ENCODE measurements at places on chromosomes 7 and 10.
A peak's percentile ranks its signal among the peaks of the same experiment; 100 is the strongest.

DNA sequence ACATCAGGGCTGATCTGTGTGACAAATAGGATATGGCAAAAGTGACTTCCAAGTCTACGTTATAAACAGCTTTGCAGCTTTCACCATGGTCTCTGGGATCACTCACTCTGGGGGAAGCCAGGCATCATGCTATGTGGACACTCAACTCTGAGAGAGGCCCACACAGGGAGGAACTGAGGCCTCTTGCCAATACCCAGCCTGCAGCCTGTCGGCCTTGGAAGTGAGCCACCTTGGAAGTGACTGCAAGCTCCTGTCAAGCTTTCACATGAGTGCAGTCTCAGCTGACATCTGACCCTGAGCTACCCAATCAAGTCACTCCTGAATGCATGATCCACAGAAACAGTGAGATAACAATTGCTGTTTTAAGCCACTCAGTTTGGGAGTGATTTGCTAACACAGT, 56.5 kb downstream of the MMRN2 start:
- DNase-seq: no peak

DNA sequence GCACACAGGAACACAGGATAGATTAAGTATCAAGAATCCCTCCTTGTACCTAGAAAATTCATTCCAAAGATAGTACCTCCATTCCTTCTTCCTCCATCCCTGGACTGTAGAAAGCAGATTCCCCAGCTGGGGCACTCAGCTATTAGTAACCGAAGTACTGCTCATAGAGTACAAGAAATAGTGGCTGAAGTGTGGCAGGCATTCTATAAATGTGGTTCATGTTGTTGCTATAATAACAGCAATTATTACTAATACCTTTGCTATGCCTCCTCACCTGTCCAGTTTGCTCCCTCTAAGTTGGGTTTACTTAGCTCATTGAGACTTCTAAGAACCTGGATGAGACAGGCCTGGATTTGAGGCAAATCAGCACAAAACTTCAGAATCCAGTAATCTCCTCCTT, 453.2 kb downstream of the GRM8 start:
- DNase-seq: no peak

DNA sequence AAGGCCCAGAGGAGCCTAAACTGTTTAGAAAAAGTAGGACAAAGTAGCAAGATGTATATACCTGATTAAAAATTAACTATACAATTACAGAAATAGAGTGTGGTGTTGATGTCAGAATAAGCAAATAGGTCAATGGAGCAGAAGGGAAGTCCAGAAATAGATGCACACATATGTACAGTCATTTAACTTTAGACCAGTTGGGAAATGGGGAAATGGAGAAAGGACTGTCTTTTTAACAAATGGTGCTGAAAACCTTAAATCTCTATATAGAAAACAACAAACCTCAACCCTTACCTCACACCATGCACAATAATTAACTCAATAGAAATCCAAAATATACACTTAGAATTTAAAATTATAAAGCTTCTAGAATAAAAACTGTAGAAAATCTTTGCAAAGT, 72.2 kb downstream of the CH25H start:
- no peak for DNase-seq

DNA sequence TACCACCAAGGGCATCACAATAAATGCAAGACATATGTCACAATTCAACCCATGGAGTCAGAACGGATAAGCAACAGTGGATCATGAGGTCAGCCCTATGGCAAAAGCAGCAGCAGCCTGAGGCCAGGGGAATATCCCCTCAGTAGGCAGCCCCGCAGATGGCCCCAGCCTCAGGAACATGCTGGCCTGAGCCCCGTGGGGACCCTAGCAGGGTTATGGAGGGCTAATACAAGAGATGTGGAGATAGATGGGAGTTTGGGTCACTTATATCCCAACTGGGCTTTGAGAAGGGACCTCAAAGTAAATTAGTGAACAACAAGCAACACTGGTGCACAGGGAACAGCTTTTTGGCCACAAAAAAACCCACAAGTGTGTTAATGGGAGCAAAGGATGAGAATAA, 9.1 kb downstream of the TMEM72 start:
- no peak for DNase-seq

DNA sequence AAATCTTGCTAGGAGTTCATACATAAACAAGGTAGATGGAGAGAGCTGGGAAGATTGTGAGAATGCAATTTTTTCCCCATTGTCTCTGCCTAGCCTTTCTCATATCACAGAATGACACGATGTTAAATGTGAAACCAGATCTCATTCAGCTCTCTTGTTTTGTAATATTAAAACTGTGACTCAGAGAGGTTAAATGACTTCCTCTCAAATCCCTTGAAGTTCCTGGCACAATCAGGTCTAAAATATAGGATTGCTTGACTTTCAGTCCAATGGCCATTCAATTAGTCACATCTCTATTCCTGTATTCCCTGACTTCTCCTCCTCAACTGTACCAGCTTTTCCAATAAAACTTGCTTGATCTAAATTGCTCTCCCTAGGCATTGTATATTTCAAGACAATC, 3.1 kb downstream of the ANKRD22 start:
- DNase-seq: no peak

DNA sequence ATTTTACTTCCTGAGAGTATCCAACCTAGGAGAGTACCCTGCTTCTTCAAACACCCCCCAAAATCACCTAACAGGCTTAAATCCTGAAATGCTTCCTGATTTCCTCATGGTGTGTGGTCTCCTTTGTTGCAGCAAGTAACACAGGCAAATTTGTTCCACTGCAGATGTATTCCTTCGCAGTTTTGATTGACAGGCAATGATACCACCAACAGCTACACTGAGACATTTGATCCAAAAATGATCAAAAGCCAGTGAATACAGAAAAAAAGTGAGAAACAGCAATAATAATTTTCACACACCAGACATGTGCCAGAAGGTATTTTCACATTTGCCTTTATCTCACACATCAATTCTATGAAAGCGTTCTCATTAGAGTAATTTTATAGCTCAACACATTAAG, 95.9 kb downstream of the HERPUD2 start:
- no peak for DNase-seq

GRCh38 chr7:69961436-69961835, 363.2 kb downstream of the AUTS2 start:
- DNase-seq: no peak

DNA sequence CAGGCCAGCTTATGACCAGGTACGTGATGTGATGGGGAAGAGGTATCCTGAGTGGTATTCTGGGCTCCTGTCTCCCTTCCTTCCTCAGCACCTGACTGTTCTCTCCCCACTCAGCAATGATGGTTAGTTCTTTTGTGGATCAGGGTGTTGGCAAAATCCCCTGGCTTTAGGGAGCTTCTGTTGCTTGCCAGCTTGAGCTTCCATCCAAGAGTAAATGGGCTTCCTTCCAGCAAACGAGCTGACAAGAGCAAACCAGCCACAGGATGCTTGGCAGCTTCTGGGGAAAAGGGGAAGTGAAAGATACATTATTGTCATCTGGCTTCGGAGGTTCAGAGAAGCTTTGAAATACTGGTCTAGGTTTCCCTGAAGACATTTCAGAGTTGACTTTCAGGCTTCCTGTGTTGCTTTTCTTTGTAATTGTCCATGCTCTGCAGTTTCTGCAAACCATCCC, 5.2 kb downstream of the DUSP5 start:
- no peak for DNase-seq

GRCh38 chr7:23546897-23547572, 15.3 kb upstream of the TRA2A start:
- DNase-seq: peak; percentile 40

DNA sequence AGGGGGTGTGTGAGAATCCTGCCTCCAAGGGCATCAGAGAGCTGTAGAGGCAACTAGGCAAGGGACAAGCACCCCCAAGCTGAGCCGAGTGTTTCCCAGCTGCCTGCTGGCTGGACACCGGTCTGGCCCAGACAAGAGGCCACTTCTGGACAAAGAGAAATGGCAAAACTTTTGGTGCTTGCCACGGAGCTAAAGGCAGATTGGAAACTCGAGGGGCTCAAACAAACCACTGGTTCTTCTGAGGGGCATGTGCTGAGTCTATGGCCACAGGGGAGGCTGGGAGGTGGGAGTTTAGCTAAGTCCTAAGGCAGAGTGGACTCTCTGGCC, 66.5 kb upstream of the INPP5A start:
- no peak for DNase-seq

DNA sequence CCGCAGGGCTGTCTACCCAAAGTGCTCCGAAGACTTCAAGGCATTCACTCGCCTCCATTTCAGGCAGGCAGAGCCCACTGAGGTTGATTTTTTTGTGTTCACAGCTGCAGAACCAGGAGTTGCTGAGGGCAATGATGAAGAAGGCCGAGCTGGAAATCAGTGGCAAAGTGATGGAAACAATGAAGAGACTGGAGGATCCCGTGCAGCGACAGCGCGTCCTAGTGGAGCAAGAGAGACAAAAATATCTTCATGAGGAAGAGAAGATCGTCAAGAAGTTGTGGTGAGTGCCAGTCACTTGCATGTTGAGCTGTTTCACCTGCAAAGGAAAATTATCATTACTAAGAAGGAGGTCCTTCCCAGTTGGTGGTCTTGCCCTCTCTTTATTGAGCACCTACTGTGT, 210.5 kb downstream of the ARHGAP21 start:
- no peak for DNase-seq

- no peak for DNase-seq
These were observed 70.7 kb downstream of the BEND7 start for GRCh38 chr10:13457958-13458686.

DNA sequence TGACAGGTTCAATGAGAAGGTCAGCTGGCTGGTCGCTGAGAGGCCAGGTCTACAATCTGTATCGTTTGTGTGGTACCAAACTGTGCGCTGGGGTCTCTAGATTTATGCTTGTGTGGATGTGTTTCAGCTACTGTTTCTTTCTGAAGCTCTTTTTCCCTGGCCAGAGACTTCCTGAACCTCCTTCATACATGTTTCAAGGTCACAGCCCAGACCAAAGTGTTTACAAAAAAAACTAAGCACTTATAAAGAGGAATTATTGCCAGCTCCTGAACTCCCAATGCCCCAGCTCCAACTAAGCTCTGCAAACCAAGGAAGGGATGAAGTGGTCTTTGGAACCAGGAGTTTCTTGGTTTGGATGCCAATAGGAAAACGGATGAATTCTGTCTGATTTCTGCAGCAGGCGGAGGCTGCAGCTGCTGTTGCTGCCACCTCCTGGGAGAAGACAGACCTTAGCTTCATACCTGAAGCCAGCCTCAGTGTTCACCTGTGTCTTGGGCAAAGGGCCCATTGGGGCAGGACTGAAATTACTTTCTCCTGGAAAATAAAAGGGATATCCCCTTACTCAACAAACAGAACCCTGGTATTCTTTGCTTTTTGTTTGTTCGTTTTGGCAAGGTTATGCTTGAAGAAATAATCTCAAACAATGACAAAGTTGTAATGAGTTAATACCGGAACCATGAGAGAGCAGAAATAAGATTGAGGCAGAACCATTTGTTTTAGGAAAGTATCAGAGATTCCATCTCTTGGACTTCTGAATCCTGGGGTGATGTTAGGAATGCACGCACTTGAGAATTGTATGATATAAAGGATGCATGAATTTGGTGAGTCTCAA, 24.6 kb upstream of the MKLN1 start:
- no peak for DNase-seq

GRCh38 chr10:122021828-122022227, 32.9 kb downstream of the TACC2 start:
- no peak for DNase-seq

- DNase-seq: no peak
These were observed 55.3 kb upstream of the FGL2 start for GRCh38 chr7:77254915-77255314.

GRCh38 chr7:48473205-48473865, 302.1 kb downstream of the ABCA13 start:
- no peak for DNase-seq

GRCh38 chr7:19376538-19376937, 231.3 kb upstream of the FERD3L start:
- no peak for DNase-seq

DNA sequence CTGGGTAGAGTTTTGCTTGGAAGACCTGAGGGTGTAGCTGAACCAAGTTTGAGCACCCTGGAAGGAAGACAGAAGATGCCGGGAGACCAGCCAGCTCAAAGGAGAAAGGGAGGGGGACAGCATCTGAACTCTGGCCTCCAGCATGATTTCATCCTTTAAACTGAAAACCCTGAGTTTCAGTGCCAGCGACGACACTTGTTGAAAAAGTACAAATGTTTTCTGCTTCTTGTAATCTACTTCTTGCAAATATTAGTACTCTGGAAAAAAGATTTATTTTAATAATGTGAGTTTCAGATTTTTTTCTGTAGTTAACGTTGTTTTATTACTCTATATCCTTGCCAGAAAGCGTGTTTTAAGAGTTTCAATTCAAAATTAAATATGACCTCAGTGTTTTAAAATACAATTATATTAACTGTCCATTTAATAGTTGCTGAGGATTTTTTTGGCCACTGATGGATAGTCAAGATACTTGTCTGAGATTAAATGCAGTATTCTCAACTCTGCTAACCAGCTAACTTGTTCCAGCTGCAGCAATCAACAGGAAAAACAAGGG, 227.7 kb downstream of the MGMT start:
- DNase-seq: no peak

GRCh38 chr7:20407585-20408466, 77.1 kb downstream of the ITGB8 start:
- no peak for DNase-seq

GRCh38 chr7:5437987-5438386, 14.4 kb upstream of the TNRC18 start:
- no peak for DNase-seq

DNA sequence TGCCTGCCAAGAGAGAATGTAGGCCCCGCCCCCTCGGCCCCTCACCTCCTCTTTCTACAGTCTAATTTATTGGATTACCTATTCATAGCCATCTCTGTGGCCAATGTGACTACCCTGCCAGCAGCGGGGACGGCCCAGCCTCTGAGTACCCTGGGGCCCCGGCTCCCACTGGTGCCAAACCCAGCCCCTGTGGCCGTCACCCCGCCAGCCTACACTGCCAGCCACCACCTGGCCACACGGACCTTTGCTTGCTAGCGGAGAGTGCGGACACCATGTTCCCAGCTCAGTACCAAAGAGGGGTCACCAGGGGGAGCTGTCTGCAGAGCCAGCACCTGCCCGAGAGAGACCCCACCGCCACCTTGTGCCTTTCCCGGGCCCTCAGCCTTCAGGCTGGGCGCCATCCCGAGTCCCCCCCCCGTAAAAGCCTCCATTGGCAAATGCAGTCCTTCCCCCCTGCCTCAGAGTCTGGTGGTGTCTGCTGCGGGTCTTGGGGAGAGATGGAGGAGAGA, 511.1 kb downstream of the ZNF37A start:
- no peak for DNase-seq

DNA sequence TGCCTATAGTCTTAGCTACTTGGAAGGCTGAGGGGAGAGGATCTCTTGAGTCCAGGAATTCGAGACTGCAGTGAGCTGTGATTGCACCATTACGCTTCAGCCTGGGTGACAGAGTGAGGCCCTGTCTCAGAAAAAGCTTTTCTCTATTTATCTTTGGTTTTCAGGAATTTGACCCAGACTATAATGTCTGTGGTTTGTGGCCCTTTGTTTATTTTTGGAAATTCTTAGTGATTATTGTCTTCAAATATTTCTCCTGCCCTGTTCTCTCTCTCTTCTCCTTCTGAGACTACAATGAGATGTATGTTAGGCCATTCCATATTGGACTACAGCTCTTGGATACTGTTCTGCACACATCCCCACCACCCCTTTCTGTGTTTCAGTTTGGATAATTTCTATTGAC, 4.7 kb downstream of the MUC12 start:
- DNase-seq: no peak

All from stimulated activated CD8-positive, alpha-beta memory T cell treated with anti-CD3 and anti-CD28 coated beads, Interleukin-4, amount 100 ng/mL, for 1 hour (primary cell).